ENCODE measurements at places on chromosomes 16 and 17. TPM values are rescaled to one million over a fixed set of nuclear protein-coding genes. Genes with fewer than 3 reads are reported as not detected.

ZDHHC1 gene
- 15.8 TPM for polyA plus RNA-seq

DNA sequence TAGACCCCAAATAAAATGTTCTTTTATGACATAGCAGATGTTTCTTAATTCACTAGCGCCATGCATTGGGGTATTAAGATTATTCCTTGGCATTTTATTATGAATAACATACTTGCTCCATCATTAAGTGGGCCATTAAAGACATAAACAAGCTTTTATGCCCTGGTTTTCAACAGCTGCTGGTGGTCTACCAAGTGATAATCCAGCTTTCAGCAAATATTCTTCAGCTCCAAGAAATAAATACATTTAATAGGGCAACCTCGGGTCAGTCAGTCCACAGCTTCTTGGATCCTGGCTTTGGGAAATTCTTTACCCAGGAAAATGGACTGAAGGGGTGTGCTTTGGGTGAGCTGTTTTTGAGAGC is 217.3 kb upstream of the IRX3 start:
- DNase-seq = no peak

LAT gene
- polyA plus RNA-seq = 8.6 TPM

DNA sequence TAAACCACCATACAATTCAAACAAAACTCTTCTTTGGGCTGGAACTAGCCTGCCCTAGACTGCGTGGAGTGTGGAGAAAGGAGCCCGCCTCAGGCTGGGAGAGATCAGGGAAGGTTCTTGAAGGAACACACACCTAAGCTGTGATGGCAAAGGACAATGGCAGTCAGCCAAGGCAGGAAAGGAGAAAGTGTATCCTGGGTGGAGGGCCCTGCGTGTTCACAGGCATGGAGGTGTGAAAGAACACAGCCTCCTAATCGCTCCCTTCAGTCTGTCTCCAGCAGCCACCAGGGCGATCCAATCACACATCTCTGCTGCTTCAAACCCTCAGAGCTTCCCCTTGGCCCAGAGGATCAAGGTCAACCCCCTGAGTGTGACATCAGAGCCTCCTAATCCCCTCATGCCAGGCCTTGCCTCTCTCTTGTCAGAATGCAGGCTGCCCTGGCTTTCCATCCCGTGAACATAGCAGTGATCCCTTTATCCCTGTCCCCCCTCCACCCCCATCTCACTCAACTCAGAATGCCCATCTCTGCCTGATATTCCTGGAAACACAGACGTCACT is 173.0 kb downstream of the KATNIP start:
- no peak for DNase-seq

DNA sequence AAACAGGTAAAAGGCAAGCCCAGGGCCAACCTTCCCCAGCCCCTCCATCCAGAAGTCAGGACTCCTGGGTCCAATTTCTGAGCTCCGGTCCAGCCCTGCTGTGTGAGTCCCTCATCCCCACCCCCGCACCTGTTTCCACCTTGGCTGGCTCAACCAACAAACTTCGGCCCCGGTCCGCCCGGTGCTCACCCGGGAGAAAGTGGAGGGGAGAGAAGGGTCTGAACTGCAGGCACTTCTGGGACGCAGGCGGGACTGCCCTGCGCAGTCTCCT is 541 bp downstream of the RHBDF2 start:
- no peak for DNase-seq

- peak; percentile 62 for DNase-seq
These were observed 65.9 kb downstream of the EMP2 start for GRCh38 chr16:10514369-10515055.

- DNase-seq = no peak
These were observed 527.0 kb downstream of the MAF start for GRCh38 chr16:79073566-79073965.

ANKRD40CL gene
- not detected for polyA plus RNA-seq

DNA sequence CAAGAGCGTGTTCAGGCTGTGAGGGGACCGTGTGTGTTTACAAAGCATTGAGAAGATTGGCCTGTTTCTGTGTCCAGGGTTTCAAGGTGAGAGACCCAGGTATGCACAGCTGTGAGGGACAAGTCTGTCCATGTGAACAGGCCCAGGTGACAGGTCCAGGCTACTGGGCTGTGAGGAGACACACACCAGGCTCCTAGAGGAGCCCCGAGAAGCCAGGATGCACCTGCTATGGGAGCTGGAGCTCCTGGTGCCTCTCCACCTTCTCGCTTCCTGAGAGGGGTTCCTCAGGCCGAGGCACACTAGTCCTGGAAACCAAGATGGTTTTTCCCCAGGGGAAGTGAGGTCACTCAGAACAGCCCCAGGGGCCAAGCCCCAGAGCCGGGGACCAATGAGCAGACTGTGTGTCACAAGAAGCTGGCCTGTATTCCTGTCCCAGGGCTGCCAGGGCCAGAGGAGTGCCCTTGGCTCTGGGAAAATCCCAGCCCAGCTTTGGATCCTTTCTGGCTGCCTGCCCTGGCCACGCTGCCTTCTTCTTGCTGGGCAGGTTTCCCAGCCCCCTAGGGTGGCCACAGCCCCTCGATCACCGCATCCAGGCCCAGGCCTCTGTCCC is 153.4 kb upstream of the PLCG2 start:
- no peak for DNase-seq

GRCh38 chr16:50234771-50235556 is 31.4 kb upstream of the ADCY7 start:
- no peak for DNase-seq

DNA sequence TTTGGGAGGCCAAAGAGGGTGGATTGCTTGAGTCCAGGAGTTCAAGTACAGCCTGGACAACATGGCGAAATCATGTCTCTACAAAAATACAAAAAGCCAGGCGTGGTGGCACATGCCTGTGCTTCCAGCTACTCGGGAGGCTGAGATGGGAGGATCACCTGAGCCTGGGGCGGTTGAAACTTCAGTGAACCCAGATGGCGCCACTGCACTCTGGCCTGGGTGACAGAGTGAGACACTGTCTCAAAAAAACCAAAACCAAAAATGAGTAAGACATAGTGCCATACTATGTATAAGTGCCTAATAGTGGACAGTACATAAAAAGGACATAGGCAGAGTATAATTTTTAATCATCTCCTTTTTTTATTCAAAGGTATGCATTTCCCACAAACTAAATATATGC is 4.0 kb downstream of the CTC1 start:
- DNase-seq = no peak

- no peak for DNase-seq
These were observed 14.1 kb upstream of the CCDC154 start for GRCh38 chr16:1458336-1458976.
